Activated naive CD4-positive, alpha-beta T cell treated with anti-CD3 and anti-CD28 coated beads for 36 hours (primary cell): ENCODE measurements at places on chromosomes 16 and 17. TPM values are rescaled to one million over a fixed set of nuclear protein-coding genes. Genes with fewer than 3 reads are reported as not detected.
A peak's percentile ranks its signal among the peaks of the same experiment; 100 is the strongest.

ABCC12 gene
- not detected for total RNA-seq

BCAR1 gene
- total RNA-seq, result 0.81 TPM

MC1R gene
- 0.45 TPM for total RNA-seq

KRTAP4-4 gene
- not detected for total RNA-seq

TOM1L1 gene
- total RNA-seq, result 1.2 TPM

SOX15 gene
- not detected for total RNA-seq

CCL5 gene
- total RNA-seq, result 2.5 TPM

CIBAR2 gene
- total RNA-seq, result not detected

JPT2 gene
- total RNA-seq, result 69.4 TPM

HOXB9 gene
- total RNA-seq, result 6.9 TPM

OR2C1 gene
- not detected for total RNA-seq

MT4 gene
- total RNA-seq, result not detected

MPO gene
- total RNA-seq, result not detected

CXCL16 gene
- total RNA-seq, result 2.3 TPM

TEKT3 gene
- total RNA-seq, result not detected

MYL11 gene
- 0.86 TPM for total RNA-seq

PITPNM3 gene
- total RNA-seq, result 0.38 TPM

GRCh38 chr17:56690441-56691291 lies 97.2 kb downstream of the NOG start:
- no peak for DNase-seq

DNA sequence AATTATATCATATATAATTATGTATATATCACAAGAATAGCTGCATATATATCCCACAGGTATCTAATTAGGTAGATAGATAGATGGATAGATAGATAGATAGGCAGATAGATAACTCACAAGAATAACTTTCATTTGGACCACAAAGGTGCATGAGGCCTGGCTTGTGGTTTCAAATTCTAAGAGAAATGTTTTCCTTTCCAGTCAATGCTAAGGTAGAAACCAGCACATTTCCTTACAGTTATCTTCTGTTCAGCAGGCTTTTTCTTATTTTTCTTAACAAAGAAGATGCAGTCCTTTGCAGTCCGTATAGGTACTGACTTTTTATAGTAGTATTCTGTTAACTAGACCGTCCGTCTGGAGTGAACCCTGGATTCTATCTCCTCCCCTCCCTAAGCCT lies 152.9 kb upstream of the ANKFN1 start:
- DNase-seq, result no peak

DNA sequence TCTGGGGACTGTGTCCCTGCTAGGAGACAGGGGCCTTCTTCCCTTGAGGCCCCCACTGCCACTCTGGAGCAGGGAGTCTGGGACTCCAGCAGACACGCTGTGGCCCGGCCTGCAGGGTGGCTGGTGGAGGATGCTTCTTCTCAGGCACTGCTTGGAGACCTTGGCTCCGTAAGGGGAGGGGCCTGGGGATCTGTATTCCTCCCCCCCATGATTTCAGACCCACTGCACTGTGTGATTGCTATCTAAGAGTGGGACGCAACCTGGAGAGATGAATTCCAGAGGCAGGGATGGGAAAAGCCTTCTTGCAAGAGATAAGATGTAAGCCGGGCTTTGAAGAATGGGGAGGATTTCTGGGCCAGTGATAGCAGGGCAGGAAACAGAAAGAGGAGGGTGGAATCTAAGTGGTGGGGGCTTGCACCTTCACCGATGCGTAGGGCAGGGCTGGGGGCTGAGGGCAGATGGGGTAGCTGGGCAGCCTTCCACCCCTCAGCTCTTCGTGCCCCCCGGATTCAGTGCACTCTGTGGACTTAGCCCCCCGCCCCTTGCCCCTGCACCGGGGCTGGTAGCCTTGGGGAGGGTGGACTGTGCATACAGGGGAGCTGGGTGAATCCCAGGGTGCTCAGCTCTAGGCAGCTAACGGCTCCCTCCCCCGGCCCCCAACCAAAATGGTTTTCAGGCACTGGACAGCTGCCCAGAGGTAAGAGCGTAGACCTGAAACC lies 5.2 kb upstream of the GSE1 start:
- DNase-seq, result no peak

DNA sequence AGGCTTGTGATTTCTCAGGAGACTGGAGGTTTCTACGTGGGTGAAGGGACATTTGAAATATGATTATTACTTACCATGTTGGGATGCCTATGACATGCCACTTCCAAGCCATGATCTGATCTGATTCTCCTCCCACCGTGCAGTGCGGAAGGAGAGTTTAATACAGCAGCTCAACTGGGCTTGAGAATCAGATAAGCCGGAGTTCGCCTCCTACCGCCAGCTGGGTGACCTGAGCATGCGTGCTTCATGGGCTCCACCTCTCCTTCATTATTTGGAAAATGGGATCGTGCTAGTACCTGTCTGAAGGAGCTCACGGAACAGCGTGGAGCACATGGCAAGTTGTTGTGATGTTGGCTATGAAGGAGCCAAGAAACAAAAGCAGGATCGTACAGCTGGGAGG lies 12.4 kb upstream of the TIMP2 start:
- DNase-seq, result no peak

DNA sequence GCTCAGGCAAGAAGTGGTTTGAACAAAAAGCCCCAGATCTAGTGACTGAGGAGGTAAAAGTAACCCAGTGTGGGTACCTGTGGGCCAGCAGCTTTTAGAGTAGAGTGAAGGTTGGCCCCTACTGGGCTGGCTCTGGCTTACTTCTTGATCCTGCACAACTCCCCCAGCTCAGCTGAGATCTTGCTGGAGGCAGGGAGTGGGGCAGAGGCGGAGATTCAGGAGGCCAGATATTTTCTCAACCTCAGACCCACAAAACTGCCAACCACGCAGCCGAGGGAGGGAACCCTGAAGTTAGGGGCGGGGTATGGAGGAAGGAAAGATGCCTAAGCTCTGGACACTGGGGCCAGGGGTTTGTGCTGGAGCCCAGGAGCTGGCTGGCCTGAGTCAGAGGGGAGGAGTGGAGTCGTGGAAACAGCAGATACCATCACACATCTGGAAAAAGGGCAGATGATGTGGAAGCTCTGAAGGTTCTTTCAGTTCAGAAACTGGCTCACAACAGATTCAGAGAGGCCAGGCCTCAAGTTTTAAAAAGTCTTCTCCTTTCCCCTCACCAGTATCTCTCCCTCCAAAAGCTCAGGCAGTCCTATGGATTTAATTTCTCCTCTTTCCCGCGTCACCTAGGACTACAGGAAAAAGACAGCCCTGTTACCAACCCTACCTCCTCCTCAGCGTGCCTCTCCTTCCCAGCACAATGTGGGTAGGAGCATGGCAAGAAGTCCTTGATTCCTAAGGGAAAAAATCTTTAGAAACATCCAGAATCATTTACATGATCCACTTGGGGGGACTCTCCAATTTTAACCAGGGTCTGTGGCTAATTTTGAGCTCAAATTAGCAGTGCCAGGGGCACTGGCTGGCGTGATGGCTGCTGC lies 48.1 kb downstream of the MYO18A start:
- DNase-seq, result no peak

- DNase-seq, result peak; percentile 77
Observed at GRCh38 chr17:45307290-45308015, 9.4 kb downstream of the MAP3K14 start.

- DNase-seq, result peak; percentile 70
Observed at GRCh38 chr16:31874366-31875111, 932 bp downstream of the ZNF267 start.

GRCh38 chr16:10616756-10617640 lies 36.6 kb upstream of the EMP2 start:
- DNase-seq, result no peak

DNA sequence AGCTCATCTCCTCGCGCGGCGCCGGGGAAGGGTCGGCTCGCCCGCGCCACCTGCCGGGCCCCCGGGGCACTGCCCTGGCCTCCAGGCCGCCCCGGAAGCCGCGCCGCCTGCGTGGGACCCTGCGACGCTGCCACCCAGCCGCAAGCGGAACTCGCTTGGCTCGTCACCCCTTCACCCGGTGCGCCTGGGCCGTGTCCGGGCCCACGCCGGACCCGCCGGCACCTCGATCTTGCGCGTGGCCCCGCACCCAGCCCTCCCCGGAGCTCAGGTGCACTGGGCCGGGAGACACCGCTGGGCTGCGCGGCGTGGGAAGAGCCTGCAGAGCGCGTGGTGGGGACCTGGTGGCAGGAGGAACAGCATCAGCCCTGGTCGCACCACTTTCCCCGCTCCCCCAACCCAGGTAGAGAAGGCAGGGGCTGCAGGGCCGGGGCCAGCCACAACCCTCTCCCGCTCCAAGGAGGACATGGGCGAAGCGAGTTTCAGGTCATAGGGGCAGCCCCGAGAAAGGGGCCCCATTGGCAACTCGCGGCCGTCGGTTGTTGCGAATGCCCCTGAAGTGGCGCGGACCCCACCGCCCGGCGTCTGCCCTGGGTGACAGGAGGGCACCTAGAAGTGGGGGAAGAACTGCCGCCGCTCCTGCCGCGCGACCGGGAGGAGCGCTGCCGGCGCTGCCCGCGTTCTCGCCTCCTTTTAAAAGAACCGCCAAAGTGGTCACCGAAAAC lies 363 bp upstream of the MIF4GD start:
- peak; percentile 83 for DNase-seq

GRCh38 chr16:53224951-53225533 lies 170.3 kb downstream of the CHD9 start:
- DNase-seq, result no peak

- DNase-seq, result no peak
Observed at GRCh38 chr17:69388822-69389442, 25.6 kb upstream of the MAP2K6 start.

DNA sequence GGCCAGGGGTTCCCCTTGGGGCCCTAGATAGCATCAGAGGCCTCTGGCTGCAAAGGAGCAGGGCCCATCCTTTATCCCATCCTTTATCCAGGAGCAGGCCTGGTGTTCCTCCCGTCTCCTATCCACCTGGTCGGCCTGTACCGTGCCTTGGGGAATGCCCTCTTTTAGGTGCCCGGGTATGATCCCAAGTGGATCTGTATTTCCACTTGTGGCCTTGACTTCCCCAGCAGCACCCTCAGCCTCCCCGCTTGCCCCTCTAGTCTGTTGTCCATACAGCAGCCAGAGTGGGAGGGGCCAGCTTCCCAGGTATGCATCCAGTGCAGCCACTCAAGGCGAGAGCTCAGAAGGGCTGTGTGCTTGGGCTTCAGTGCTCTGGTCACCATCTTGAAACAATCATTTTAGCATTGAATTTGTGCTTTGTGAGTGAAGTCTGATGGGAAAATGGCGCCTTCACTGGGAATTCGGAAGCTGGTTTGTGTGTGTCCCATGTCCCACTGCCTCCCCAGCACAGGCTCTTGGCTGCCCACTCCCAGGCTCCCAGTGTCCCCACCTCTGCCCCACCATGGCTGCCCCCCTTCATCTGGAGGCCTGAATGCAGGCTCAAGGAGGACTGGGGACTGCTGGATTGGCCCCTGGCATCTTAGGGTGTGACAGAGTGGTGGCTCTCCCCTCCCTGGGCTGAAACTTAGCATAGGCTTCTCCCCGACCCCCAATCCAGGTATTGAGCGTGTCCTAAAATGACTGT lies 3.3 kb upstream of the RNF112 start:
- DNase-seq, result no peak

DNA sequence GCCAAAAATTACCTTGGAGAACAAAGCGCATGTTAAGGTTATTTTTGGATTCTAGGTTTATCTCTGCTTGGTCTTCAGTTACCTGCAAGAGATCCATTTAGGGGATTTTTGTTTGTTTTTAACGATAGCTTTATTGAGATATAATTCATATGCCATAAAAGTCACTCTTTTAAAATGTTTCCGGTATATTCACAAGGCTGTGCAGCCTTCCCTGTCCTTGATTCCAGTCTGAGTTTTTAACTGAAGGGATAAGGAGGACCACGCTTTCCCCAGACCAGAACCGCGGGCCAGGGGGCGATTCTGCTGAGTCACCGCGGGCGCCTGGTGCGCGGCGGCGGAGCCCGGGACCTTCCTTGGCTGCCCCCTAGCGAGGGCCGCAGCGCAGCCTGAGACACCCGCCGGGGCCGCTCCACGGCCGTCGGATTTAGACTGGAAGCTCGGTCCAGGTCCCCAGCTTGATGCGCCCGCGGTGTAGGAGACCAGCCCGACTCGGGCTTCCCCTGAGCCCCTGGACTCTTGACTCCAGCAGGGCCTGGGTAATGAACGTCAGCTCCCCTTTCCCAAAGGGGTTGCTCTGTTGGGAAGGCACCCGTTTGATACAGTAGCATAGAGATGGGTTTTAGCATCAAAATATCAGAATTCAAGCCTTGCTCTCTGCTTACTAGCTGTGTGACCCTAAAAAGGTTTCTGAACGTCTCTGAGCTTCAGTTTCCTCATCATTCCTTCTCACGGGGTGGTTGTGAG lies 50.0 kb upstream of the STH start:
- peak; percentile 73 for DNase-seq

GRCh38 chr17:14396547-14396946 lies 95.7 kb downstream of the HS3ST3B1 start:
- no peak for DNase-seq

- no peak for DNase-seq
Observed at GRCh38 chr17:20982589-20983358, 60.0 kb downstream of the USP22 start.

DNA sequence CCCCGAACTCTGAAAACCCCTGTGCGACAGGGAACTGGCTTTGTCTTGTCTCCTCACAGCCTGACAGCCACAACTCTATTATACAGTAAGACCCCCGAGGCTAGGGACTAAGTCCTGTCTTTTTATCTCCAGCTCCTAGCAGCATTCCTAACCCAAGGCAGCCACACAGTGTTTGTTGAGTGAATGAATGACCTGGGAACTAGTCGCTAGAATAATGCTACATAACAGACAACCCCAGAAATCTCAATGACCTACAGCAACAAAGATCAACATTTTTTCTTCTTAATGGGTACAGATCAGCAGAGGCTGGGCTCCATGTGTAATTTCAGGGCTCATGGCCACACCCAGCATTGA lies 71.4 kb upstream of the TNRC6C start:
- no peak for DNase-seq

- no peak for DNase-seq
Observed at GRCh38 chr17:17420082-17420481, 56.7 kb upstream of the MED9 start.

DNA sequence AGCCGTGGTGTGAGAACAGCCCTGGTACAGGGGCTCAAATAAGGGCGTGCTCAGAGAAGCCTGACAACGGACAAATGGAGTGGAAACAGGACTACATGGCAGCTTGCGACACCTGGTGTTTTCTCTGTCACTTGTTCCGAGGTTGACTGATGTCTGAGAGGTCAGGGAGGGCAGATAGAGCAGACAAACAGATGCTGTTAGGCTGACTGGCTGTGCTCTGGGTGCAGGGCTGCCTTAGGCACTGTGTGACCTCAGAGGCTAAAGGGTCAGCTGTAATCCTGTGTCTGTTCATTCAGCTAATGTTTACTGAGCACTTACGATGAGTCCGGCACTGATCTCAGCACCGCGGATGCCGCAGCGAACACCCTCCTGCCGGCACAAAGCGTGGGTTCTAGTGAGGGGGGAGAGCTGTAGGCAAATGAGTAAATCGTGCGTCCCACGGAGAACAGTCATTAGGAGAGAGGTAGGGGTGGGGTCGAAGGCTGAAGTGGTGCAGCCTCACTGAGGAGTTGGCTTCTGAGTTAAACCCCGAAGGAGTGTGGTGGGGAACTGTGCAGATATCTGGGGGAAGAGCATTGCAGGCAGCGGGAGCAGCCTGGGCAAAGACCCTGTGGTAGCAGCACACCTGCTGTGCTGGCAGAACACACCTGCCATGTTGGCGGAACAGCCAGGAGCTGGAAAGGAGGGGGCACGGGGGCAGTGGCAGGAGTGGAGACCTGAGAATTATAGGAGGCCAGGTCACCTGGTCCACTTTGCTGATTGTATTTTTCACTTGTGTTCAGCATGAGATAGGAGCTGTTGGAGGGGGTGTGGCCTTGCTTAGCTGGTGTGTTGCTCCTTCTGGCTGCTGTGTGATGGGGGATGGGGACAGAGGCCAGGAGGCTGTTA lies 35.0 kb downstream of the GPT2 start:
- no peak for DNase-seq
